Activated T-cell treated with anti-CD3 and anti-CD28 coated beads, Interleukin-2, amount 50 U/mL, for 72 hours (primary cell): ENCODE measurements at places on chromosomes 7 and 10. TPM values are rescaled to one million over a fixed set of nuclear protein-coding genes. Genes with fewer than 3 reads are reported as not detected.

GRCh38 chr10:17129741-17130140 lies at the start of gene CUBN:
Gene CUBN, minus strand, starts transcription at chr10:17129811. Its CDS starts 46 bp downstream, at chr10:17129765.
- no peak within 1 kb of the TSS for H3K4me3 ChIP-seq
- DNase-seq, result no peak
- H3K27me3 ChIP-seq, result no peaks in the 10 kb centered on the region
- no peaks in the 10 kb centered on the region for H3K36me3 ChIP-seq
- H3K27ac ChIP-seq, result no peak within 1 kb of the TSS
- H3K4me1 ChIP-seq, result no peaks in the 10 kb centered on the region

- no peaks in the 10 kb centered on the region for H3K27me3 ChIP-seq
- H3K4me1 ChIP-seq, result peaks cover 40% of the 10 kb centered on the region
- peak overlapping the region; percentile 90 for H3K4me3 ChIP-seq
- H3K36me3 ChIP-seq, result no peaks in the 10 kb centered on the region
- peak; percentile 75 for DNase-seq
- H3K27ac ChIP-seq, result peak overlapping the region; percentile 83
Measured at GRCh38 chr10:119542988-119543813, 682 bp upstream of the RGS10 start.

DNA sequence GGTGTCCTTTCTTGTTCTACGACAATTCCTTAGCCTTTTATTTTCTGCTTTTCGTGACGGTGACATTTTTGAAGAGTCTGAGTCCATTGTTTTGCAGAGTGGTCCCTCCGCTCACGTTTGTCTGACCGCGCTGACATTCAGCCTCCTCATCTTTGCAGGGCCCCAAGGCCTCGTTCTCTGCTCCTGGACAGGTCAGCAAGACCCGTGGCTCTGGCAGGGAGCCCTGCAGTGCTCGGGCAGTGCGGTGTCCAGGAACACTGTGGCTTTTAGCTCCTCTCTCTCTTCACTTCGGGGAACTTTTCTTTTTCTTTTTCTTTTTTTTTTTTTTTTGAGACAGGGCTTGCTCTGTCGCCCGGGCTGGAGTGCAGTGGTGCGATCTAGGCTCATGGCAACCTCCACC lies 142.5 kb downstream of the DNAJB6 start:
- H3K4me1 ChIP-seq, result peaks cover 20% of the 10 kb centered on the region
- no peaks in the 10 kb centered on the region for H3K27me3 ChIP-seq
- H3K36me3 ChIP-seq, result peaks cover 10% of the 10 kb centered on the region
- no peak for DNase-seq

GRCh38 chr10:4004144-4004543 lies 219.1 kb upstream of the KLF6 start:
- H3K36me3 ChIP-seq, result peaks cover 13% of the 10 kb centered on the region
- no peak for DNase-seq
- H3K27ac ChIP-seq, result peak overlapping the region; percentile 15
- H3K4me1 ChIP-seq, result no peaks in the 10 kb centered on the region
- no peaks in the 10 kb centered on the region for H3K27me3 ChIP-seq

GRCh38 chr7:43054052-43054722 lies 58.3 kb upstream of the HECW1 start:
- DNase-seq, result no peak
- H3K4me1 ChIP-seq, result no peaks in the 10 kb centered on the region
- no peak overlapping the region for H3K4me3 ChIP-seq

DNA sequence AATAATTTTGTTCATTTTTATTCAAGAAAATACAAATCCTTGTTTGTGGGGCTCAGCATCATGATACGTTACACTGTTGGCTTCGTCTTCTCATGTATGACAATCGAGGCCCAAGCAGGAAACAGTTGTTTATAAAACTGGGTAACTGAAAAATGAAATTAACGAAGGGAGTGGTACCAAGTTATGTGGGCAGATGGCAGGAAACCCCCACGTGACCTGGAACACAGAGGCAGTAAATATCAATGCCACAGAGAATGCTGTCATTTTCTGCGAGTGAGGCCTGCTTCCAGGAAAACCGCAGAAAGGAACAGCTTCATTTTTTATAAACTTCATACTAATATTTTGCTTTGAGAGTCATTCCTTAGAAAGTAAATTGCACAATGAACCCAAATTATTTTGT lies 201.0 kb upstream of the ADARB2 start:
- peak; percentile 30 for DNase-seq
- peaks cover 28% of the 10 kb centered on the region for H3K4me1 ChIP-seq
- peak overlapping the region; percentile 70 for H3K4me3 ChIP-seq
- H3K27ac ChIP-seq, result no peak overlapping the region
- H3K27me3 ChIP-seq, result no peaks in the 10 kb centered on the region

Gene NUTM2A
- total RNA-seq, result 0.19 TPM

Gene ANKRD22
- total RNA-seq, result 0.65 TPM

GRCh38 chr7:98802088-98802780 lies 67.6 kb downstream of the TMEM130 start:
- no peak overlapping the region for H3K4me3 ChIP-seq
- no peak overlapping the region for H3K27ac ChIP-seq
- DNase-seq, result peak; percentile 44
- peaks cover 5% of the 10 kb centered on the region for H3K36me3 ChIP-seq

Gene ZNF804B
- not detected for total RNA-seq

GRCh38 chr10:24901686-24902399 lies 50.6 kb downstream of the PRTFDC1 start:
- H3K36me3 ChIP-seq, result peaks cover 1% of the 10 kb centered on the region
- DNase-seq, result no peak
- no peaks in the 10 kb centered on the region for H3K27me3 ChIP-seq

DNA sequence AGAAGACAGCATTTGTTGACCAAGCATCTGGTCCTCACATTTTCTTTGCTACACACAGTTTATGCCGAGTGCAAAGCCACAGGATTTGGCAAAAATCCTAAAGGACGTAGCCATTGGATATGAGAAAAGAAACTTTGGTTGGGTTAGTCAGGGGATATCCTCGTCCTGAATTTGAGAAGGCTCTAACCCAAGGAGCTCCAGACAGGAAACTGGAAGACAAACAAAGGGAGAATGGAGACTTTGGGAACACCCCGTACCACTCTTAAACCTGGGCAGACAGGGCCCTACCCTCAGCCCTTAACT lies 146.6 kb upstream of the FRMD4A start:
- H3K4me3 ChIP-seq, result no peak overlapping the region
- no peak for DNase-seq
- H3K4me1 ChIP-seq, result no peaks in the 10 kb centered on the region
- H3K27ac ChIP-seq, result no peak overlapping the region
- H3K27me3 ChIP-seq, result peaks cover 39% of the 10 kb centered on the region

DNA sequence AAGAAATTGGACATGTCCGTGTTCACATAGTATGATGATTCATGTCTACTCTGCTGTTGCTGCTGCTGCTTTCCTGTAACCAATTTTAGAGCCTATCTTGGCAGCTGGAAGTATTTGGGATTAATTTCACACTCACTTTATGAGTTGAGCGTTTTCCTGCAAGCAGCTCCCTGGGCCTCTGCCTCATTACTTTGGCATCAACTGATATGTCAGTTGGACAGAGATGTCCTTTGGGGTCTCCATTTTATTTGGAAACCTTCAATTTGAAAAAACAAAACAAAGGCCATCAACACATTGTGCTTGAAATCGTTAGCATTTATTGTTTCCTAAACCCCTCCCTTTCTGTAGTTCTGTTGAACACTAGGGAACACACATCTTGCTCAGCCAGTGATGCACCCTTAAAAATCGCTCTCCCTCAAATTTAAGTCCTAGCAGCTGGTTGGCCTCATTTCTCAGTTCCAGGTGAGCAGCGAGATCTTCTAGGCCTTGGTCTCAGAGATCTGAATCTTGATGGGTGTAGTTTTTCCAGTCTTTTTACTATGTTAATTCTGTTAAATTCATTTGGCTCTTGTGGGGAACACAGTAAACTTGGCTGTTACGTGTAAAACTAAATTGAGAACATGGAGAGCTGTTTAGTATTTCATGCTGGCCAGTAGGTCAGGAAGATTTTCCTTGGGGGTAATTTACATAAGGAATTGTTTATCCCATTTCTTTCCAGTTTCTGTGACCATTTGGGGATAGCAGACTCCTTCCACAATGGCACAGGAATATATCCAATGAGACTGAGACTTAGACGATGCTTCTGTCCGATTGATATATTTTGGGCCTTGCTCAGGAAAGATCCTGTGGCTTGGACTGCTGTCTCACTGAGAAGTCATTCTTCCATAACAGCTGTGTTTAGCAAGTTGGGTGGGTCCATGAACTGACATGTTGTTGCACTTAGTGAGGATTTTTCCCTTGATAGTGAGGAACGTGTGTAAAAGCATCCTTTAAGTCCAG lies 371.6 kb downstream of the BBS9 start:
- H3K4me3 ChIP-seq, result no peak overlapping the region
- no peak overlapping the region for H3K27ac ChIP-seq
- no peaks in the 10 kb centered on the region for H3K36me3 ChIP-seq
- DNase-seq, result no peak
- no peaks in the 10 kb centered on the region for H3K4me1 ChIP-seq
- no peaks in the 10 kb centered on the region for H3K27me3 ChIP-seq

Gene PRLHR
- total RNA-seq, result not detected

DNA sequence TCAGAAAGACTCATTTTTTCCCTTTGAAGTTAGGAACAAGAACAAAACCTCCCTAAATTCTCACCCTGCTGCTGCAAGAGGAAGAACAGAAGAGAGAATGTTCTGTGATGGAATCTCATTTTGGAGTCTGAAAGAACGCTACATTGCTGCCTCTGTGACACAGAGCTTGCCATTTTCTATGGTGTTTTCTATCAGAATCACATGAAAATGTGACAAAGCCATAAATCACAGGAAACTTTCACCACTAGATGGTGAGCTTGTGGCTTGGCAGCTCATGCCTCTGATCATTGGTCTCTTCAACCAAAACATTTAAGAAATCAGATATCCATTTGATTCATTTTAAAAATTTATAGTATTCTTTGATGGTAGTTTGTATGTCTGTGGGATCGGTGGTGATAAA lies 82.9 kb downstream of the CADPS2 start:
- H3K4me3 ChIP-seq, result no peak overlapping the region
- H3K27ac ChIP-seq, result no peak overlapping the region
- no peak for DNase-seq
- H3K27me3 ChIP-seq, result no peaks in the 10 kb centered on the region

DNA sequence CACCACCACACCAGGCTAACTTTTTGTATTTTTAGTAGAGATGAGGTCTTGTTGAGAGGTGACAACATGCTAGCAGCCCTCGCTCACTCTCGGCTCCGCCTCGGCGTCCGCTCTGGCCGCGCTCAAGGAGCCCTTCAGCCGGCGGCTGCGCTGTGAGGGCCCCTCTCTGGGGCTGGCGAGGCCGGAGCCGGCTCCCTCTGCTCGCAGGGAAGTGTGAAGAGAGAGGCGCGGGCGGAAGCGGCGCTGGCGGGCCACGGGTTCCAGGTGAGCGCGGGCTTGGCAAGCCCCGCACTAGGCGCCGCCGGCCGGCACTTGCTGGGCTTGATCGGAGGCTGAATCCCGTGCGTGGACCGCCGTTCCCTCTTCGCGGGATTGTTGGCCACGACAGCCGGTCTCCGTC lies 83.0 kb downstream of the EEPD1 start:
- no peak overlapping the region for H3K27ac ChIP-seq
- no peaks in the 10 kb centered on the region for H3K27me3 ChIP-seq
- no peak overlapping the region for H3K4me3 ChIP-seq

Gene TAS2R4
- total RNA-seq, result 1.4 TPM

Gene HKDC1
- 1.6 TPM for total RNA-seq

GRCh38 chr10:110530131-110530831 lies 32.6 kb downstream of the DUSP5 start:
- DNase-seq, result no peak
- H3K4me1 ChIP-seq, result peaks cover 76% of the 10 kb centered on the region
- no peak overlapping the region for H3K27ac ChIP-seq
- no peak overlapping the region for H3K4me3 ChIP-seq

DNA sequence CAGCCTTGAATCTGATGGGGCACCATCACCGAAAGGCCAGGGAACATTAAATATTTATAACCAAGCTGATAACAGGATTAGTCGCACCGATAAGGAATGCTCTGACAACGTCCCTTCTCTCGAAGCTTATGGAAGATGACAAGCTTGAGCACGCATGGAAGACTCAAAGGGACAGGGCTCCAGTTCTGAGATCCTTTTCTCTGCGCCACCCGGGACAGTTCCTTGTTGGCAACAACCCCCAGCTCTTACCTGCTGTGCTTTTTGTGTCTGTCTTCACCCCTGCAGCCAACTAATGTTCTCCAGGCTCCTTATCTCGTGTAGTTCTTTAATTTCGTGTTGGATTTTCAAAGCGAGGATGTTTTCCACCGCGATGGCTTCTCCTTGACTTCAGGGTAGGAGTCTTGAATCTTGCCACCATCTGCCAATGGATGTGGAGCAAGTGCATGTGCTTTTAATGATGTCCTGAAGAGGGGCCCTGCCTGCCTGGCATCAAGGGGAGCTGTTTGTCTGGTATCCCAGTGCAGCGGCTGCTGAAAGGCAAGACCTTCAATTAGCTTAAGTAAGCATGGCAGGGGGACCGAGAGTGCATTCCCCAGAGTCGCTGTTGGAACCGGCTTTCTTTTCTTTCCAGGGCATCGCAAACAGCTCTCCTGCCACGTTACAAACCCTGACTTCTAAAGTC lies 354 bp upstream of the FERD3L start:
- H3K4me3 ChIP-seq, result no peak overlapping the region
- H3K27me3 ChIP-seq, result peaks cover 45% of the 10 kb centered on the region
- no peak overlapping the region for H3K27ac ChIP-seq
- DNase-seq, result no peak

GRCh38 chr10:1292611-1293031 lies 236.4 kb downstream of the WDR37 start:
- no peaks in the 10 kb centered on the region for H3K36me3 ChIP-seq
- no peak overlapping the region for H3K4me3 ChIP-seq
- H3K4me1 ChIP-seq, result peaks cover 21% of the 10 kb centered on the region
- H3K27me3 ChIP-seq, result peaks cover 14% of the 10 kb centered on the region
- no peak overlapping the region for H3K27ac ChIP-seq

DNA sequence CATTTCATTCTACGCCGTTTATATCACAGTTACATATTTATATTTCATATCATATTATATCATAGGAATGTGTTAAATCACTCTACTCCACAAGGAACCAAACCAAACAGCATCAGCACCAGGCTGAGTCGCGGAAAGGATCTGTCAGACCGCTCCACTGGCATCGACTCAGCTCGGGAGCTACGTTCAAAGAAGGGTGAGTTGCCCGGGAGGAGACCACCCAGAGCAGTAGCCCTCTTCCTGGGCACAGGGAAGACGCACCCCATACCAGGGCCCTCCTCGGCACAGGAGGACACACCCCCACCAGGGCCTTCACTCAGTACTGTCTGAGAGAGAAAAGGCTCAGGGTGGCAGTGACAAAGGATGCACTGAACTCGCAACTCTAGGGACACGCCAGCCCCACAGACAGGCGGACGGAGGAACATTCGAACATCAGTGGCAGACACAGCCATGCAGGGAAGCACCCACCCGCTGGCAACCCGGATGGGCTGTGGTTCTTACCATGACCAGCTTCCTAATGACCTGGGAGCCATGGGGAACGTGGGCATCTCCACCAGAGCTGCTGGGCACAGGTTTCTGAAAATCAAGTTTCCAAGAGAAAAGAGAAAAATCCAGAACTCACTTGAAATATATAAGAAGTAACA lies 28.7 kb downstream of the PITRM1 start:
- H3K36me3 ChIP-seq, result peaks cover 21% of the 10 kb centered on the region
- DNase-seq, result no peak
- no peaks in the 10 kb centered on the region for H3K27me3 ChIP-seq
- no peaks in the 10 kb centered on the region for H3K4me1 ChIP-seq
- H3K27ac ChIP-seq, result peak overlapping the region; percentile 24
